OCI-LY7 (cell line): ENCODE measurements at places on chromosomes 4 and X.

GRCh38 chr4:38308728-38309311 lies 348.6 kb downstream of the PTTG2 start:
- DNase-seq: no peak

- no peak for DNase-seq
These were observed 166.8 kb downstream of the COL4A6 start for GRCh38 chrX:108271397-108271787.

GRCh38 chrX:39645178-39645895 lies 452.4 kb downstream of the BCOR start:
- no peak for DNase-seq

- no peak for DNase-seq
These were observed 4.4 kb upstream of the SMIM14 start for GRCh38 chr4:39642885-39643552.

DNA sequence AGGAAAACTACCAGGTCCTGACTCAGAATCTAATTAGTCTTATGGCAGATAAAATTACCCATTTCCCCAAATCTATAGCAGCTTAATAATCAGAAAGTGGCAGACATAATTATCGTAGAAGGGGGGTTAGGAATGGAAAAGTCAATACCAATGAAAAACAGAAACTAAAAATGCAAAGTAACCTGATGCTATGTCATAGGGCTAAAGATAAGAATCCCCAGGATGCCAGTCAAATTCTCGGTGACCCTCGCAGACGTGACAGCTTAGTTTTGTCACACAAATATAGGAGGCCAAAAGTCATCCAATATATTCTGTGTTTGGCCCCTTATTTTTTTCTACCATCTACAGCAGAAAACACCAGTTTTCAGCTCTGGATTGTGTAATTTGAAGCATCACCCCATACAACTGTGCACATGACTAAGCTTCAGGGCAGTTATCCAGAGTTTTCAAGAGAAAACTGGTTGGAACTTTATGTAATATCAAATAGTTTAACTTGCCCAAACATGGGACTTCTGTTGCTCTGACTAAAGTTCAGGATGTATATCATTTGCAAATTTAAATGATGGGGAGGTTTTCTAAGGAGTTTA lies 30.9 kb downstream of the RASSF6 start:
- no peak for DNase-seq

- DNase-seq: no peak
These were observed 764.9 kb downstream of the TECRL start for GRCh38 chr4:63644396-63644795.

GRCh38 chr4:99723612-99724011 lies 66.0 kb upstream of the C4orf54 start:
- DNase-seq: no peak

DNA sequence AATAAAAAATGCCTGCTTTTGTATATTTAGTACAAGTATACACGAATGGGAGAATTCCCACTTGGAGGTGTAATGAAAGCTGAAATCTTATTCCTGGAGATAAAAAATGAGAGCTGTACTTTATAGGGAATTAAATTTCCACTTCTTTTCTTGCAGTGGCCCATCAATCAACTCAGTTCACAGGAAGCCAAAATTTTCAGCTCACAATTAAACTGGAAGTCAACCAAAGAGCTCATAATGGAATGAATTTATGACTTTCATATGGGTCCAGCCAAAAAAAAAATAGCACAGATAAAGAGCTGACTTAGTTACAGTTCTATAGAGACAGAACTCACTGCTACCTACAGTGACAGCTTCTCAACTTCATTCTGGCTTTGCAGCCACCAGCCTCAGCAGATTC lies 115.2 kb upstream of the TBC1D9 start:
- no peak for DNase-seq

GRCh38 chr4:3471098-3471760 lies 8.1 kb downstream of the DOK7 start:
- DNase-seq: no peak

GRCh38 chr4:180923486-180923885 lies 1319.7 kb upstream of the TENM3 start:
- DNase-seq: no peak

DNA sequence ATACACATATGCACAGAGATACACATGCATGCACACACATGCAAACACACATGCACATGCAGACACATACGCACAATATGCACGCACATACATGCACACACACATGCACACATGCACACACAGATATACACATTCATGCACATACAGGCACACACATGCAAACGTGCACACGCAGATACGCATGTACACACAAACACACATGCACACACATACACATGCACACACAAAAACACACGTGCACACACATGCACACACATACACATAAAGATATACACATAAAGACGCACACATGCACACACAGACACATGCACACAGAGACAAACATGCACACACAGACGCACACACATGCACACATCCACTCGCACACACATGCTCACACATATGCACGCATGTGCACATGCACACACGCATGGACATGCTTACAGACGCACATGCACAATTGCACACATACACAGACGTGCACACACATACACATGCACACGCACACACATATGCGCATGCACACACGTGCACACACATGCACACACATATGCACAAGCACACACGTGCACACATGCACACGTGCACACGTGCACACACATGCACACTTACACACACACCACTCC lies 145.2 kb downstream of the ADRA2C start:
- DNase-seq: no peak

DNA sequence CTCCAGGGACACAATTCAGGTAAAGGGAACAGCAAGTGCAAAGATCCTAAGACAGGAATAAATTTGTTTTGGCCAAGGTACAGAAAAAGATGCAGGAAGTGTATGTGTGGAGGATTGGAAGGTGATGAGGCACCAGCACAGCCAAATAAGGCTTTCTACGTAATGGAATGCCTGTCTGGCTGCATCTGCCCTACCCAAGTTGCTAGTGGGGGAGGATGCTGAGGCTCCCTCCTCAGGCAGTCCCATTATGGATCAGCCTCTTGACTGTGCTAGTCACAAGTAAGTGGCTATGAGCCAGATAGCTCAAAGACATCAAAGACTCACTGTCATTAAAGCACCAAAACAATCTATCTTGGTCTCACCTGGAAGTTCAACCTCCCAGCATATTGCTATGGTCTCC lies 300.9 kb upstream of the FAT4 start:
- no peak for DNase-seq

DNA sequence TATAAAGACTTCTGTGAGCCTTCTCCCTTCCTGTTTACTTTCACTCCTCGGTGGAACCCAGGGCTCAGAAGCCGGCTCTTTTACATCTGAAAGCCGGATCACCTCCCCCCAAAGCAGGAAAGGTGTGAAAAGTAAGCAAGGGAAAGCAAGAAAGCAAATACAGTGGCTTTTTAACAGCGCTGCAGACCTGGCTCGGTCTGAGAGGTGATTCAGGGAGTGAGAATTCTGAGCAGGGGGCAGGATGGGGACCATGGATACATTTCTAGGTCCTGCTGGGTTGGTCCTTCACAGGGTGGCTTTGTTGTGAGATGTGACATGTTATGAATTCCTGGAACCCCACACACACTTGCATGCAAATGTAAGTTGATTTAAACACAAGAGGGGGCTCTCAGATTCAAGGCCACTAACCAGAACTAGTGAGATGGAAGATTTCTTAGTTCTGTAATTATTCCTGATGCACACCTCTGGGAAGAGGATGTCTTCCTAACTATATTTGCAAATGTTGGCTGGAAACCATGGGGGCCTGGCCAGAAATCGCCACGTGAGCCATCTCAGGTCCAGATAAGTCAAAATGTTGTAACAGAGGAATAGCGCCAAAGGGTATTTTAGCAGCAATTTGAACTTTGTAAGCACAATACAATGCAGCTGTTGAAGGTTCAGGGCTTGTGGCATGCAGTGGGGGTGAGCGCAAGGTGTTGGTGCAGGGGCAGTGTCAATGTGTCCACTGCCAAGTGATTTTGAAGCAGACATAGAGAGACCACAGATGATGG lies 670.1 kb upstream of the LCORL start:
- DNase-seq: peak; percentile 21

DNA sequence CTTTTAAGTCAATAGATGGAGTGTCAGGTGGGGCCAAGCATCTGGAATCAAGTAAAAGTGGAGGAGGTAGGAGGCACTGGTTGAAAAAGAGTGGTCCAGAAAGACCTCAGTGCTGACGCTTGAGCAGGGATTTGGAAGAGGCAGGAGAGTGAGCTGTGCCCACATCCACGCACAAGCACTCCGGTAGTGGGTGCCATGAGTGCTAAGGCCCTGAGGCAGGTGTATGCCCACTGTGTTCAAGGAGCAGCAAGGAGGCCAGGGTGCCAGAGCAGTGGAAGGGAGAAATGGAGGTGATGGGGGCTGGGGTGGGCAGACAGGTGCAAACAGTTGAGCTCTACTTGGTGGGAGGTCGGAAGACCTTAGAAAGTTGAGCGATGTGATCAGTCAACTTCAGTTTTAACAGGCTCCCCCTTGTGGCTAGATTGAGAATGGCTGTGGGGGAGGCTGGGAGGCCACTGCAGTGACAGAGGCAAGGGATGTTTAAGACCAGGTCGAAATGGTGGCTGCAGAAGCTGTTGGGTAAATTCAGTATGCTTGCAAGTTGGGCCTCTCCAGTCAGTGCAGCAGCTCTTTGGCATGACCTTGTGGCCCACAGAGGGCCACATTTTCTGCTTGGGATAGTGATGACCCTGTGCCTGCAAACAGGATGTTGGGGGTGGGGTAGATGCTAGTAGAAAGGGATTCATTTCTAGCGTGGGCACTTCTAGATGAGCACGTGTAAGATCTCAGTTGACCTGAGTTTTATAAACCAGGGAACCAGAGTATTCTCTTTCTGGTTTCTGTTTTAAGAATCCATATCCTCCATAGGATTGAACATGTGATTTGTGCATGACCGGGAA lies 12.7 kb downstream of the TKTL1 start:
- peak; percentile 61 for DNase-seq
